ENCODE measurements at places on chromosomes 1 and 21.
A peak's percentile ranks its signal among the peaks of the same experiment; 100 is the strongest.

GRCh38 chr1:65281846-65282245 lies 27.5 kb upstream of the DNAJC6 start:
- no peak for DNase-seq

DNA sequence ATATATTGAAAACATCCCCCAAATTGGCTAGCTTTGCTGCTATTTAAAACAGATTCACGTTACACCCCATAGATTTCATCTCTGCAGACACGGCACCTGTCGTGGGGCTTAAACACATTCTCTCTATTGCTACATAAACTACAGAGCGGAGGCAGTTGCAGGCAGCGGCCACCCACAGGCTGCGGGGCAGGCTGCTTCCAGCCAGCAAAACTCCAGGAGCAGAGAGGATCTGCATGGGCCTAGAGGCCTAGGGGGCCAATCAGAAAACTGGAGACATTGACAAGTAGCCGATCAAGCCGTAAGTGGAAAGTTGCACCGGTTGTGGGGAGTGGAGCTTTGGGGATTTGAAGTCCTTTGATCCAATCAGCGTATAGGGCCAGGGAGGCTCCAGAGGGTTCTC lies 129.0 kb upstream of the KLHDC7A start:
- DNase-seq: no peak

DNA sequence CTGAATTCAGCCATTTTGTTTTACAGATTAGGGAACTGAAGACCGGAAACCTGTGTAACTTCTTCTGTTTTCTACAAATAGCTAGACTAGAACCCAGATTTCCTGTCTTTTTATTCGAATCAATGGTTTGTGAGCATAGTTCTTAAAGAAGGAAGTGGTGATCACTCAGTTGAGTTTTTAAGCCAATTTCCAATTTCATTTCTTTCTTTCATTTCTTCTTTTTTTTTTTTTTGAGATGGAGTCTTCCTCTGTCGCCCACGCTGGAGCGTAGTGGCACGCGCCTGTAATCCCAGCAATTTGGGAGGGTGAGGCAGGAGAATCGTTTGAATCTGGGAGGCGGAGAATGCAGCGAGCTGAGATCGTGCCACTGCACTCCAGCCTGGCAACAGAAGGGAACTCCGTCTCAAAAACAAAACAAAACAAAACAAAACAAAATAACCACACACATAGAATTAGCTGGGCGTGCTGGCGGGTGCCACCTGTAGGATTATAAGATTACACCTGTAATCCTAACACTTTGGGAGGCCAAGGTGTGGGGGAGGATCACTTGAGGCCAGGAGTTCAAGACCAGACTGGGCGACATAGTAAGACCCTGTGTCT lies 3.0 kb upstream of the MDM4 start:
- no peak for DNase-seq

GRCh38 chr1:233843525-233844204 lies 60.8 kb upstream of the SLC35F3 start:
- DNase-seq: no peak

DNA sequence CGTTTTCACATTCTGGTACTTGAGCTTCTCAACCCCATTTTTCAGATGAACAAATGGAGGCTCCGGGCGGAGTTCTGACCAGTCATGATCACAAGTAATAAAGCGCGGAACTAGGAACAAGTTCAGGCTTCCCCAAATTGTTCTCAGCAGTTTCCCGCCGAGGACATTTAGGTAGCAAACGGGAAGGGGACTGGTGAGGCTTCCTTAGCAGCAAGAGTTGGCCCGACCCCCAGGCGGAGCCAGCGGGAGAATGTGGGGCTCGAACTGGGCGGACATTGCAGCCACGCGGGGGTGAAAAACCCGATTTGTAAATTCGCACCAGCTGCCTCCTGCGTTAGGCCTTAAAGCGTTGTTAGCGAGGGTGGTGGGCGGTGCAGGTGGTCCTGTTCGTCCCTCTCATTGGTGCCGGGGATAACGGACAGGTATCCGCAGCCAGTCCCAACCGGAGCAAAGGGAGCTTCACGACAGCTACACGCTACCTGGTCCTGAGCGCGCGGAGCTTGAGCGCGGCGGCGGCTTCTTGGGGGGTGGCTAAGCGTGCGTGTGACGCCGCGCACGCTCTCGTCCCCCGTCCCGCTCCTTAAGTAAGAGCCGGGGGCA lies 15.3 kb downstream of the SEMA6C start:
- peak; percentile 95 for DNase-seq

DNA sequence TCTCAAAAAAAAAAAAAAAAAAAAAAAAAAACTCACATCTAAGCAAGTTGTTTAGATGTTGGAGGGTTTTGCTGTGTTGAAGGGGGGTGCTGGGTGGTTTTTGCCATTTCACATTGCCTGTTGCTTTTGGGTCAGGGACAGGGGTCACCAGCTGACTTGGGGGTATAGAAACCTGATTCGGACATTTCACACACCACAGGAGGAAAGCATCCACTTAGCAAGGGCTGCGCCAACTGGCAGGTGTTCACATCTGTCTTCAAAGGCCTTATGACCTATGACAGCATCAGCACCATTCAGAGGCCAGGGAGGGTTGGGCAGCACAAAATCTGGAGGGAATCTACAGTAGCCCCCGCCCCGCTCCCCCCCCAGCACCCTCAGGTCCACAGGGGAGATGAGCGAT lies 45.2 kb downstream of the SYF2 start:
- no peak for DNase-seq

DNA sequence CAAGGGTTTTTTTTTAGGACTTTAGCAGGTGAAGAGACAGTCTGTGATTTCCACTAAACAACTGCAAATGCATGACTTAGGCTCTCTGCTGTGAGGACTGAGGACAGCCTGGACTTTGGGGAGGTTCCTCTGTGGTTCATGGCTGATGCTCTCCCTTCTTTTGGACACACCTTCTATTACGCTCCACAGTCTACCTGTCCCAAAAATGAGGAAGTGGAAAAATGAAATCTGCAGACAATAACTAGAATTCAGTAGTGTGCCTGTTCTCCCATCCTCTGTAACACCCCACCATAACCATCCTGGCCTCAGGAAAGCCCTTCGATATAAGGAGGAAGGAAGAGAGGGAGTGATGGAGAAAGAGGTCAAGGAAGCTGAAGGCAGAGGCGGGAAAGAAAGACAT lies 68.7 kb downstream of the NTPCR start:
- DNase-seq: no peak

- peak; percentile 39 for DNase-seq
These were observed 106.4 kb upstream of the PPP2R5A start for GRCh38 chr1:212178851-212179250.

- peak; percentile 10 for DNase-seq
These were observed 203.9 kb upstream of the PROX1 start for GRCh38 chr1:213783893-213784292.

- DNase-seq: no peak
These were observed 131.0 kb downstream of the DMRTA2 start for GRCh38 chr1:50292276-50292675.

DNA sequence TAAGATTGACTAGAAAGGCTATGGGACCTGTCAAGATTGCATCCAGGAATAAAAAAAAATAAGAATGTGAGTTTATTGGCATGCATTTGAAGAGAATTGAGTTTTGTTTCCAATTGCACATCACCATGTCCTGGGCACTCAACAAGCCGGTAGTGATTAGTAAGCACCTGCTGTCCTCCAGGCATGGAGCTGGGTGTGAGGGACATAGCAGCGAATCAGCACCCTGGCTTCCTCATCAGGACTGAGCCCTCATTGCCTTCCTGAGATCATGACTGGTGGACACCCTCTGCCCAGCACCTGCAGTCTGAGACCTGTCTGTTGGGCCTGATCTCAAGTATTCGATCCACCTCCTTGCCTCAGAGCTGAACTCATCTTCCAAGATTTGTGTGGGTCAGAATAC lies 26.8 kb downstream of the S100A6 start:
- no peak for DNase-seq

DNA sequence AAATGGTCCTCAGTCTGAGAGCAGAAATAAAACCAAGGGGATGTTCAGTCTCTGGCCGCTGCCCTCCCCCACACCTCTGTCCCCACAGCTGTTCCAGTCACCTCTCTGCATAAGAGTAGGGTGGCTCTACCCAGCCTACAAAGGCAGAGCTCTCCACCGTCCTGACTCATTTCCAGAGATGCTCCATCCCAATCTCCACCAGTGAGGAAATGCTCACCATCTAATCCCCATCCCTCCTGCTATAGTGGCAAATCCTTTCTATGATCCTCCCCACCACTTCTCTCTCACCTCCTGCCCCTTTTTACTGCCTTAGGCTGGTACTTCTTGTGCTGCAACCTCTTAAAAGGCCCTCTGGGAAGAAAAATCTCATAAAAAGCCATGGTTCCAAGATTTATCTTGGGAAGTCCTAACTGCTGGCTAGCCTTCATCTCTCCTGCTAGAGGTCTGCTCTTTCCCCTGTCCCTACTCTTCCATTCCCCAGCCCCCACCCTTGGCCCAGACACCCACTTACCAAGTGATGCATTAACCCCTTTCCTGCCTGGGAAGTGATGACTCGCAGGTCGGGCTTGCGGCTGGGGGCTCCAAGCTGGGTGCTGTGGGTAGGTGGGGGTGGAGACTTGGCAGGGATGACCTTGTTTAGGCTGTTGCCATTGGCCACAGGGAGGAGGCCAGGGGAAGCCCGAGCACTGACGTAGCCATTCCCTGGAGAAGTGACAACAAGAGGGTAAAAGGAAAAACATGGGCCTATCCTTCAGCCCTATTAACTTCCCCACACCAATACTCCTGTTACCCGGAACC lies 23.9 kb downstream of the MEF2D start:
- DNase-seq: no peak

DNA sequence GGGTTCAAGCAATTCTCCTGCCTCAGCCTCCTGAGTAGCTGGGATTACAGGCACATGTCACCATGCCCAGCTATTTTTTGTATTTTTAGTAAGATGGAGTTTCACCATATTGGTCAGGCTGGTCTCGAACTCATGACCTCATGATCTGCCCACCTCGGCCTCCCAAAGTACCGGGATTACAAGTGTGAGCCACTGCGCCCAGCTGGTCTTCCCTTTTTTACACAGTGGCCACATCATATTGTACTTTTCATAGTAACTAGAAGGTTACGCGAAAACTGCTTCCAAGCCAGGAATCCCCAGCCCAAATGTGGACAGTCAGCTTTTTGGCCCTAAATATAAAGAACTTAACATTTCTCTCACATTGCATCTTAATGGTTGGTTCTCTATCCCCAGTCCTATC lies 4.2 kb downstream of the VASH2 start:
- no peak for DNase-seq

Data from lung (tissue), 17 donors.